Right ventricle myocardium inferior (tissue), 1 donor: ENCODE measurements at places on chromosomes 4 and X.

DNA sequence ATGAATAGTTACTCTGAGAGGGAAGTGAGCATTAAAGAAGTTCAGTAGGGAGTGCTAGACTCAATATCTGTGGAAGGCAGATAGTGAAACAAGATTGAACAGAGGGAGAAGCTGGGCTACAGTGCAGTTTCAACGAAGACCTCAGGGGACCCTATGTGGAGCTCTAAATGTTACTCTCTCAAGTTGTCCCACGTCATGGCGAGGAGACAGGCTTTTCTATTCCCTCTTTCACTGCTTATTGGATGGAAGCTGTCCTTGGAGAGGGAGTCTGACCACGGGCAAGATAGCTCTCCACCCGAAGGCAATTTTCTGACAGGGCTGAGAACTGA lies 42.3 kb upstream of the CCSER1 start:
- no peak for DNase-seq

DNA sequence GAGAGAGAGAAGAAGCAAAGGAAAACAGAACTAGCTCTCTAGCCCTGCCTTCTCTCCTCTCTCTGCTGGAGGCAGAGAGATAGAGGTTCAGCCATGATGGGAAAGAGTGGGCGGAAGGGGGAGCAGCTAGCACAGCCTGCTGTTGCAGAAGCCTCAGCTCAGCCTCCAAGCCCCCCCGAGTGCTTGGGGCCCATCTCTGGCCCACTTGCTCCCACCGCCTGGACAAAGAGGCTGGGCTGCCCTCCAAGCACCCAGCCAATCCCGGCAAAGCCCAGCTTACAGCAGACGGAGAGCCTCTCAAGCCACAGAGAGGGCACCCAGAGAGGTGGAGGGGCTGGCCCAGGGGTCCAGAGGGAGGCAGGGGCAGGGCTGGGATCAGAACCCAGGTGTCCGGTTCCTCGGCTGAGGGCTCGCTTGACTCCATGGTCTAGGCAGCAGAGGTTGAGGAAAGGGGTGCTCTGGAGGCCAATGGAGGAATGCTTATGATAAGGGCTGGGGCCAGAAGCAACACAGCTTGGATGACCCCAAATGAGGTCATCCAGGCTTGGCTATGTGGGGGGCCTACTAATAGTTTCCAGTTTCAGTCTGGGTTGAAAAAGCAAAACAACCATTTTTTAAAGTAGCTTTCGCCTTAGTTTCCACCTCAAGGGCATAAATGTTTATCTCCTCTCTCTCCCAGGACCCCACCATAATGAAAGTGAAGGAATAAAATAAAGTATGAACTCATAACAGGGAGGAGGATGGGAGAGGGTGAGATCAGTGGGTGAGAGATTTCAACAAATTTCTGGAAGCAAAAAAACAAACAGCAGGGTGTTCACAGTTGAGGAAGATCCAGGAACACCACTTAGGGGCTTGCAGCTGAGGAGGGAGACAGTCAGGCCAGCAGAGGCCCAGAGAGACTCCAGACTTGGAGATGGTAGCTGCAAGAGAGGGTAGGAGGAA lies 24.9 kb upstream of the IQSEC2 start:
- no peak for DNase-seq

GRCh38 chr4:88070031-88070430 lies 62.6 kb downstream of the PKD2 start:
- DNase-seq: no peak

GRCh38 chr4:89438102-89438831 lies 130.7 kb upstream of the GPRIN3 start:
- no peak for DNase-seq

- DNase-seq: no peak
These were observed 6.1 kb downstream of the HOPX start for GRCh38 chr4:56674984-56675383.

GRCh38 chr4:173091362-173091761 lies 77.2 kb upstream of the GALNT7 start:
- DNase-seq: no peak
